ENCODE measurements at places on chromosomes 7 and 10.

- DNase-seq: no peak
Measured at GRCh38 chr7:681551-682307, 44.8 kb upstream of the DNAAF5 start.

DNA sequence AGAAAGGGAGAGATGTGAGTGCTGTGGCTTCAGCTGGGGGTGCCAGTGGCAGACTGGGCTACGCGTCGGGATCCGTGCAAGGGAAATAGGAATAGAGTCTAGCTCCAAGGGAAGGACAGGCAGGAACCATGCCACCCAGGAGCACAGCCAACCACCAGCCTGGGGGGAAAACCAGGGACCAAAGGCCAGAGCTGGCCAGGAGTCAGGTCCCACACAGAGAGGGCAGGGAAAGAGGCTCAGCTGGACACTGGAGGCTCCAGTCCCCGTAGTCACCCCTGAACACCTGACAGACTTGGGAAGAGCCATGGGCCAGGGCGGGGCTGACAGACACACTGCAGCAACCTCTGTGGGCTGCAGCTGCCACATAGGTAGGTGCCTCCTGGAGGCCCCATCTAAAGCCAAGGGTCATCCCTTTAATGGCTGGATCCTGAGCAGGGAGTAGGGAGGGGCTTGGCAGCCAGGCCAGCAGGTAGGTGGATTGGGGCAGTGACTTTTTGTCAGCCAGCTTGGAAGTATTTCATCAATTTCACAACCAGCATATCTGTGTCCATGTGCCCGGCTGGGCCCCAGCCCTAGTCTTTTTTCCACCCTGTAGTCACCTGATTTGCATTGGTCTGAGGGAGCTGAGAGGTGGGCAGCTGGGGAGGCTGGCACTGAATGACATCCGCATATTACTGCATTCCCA, 163.2 kb downstream of the SH2D4B start:
- DNase-seq: no peak

- DNase-seq: no peak
Measured at GRCh38 chr10:132676193-132676891, 109.6 kb downstream of the NKX6-2 start.

DNA sequence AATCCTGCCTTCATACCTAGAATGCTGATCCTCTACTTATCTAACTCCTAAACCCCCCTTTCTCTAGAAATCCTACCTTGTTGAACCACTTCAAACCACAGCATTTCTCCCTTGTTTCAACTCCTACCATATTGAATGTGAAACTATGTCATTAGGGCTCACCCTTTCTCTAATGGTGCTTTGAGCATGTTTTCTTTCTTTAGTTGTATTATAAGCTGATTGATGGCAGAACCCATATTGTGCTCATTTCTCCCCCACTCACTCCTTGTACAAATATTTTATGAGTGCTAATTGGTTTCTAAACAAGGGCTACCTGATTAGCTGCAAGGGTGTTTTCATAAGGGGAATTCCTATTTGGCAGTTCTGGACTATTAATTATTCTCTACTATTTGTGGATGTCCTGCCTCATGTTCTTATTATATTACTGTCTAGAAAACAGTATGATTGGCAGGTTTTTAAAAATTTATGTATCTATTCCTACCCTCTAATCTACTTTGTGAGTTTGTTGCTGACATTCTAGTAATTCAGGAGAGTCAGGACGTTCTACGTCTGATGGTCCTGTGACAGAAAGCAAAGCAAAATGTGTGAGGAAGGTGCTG, 765.8 kb downstream of the KCNMA1 start:
- no peak for DNase-seq

DNA sequence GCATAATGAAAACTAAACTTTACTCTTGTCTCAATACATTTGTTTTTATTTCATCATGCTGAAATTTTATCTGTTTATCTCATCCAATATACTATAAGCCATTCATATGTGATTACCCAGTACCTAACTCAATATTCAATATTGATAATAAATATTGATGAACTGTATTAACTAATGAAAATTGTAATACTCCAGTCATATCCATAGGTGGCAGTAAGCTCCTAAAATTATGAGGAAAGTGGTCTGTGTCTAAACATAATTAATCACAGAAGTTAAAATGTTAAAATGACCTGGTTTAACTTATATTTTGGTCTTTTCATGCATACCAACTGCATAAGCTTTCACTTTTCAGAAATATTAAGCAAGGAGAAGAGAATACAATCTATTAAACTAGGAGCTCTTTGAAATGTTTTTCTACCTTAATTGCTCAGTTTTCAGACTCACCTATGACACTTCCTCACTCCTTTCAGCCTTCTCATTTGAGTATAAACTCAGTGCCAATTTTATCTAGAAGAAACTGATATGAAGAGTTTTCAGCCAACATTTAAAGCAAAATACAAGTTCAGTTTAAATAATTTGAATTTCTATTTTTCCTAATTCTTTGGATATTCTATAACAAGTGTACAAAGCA, 30.5 kb upstream of the VWDE start:
- DNase-seq: no peak

DNA sequence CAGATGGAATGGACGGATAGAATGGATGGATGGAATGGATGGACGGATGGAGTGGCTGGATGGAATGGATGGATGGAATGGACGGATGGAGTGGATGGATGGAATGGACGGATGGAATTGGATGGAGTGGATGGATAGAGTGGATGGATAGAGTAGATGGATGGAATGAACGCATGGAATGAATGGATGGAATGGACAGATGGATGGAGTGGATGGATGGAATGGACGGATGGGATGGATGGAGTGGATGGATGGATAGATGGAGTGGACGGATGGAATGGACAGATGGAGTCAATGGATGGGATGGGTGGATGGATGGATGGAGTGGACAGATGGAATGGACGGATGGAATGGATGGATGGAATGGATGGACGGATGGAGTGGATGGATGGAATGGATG, 259.7 kb upstream of the C7orf33 start:
- DNase-seq: no peak

DNA sequence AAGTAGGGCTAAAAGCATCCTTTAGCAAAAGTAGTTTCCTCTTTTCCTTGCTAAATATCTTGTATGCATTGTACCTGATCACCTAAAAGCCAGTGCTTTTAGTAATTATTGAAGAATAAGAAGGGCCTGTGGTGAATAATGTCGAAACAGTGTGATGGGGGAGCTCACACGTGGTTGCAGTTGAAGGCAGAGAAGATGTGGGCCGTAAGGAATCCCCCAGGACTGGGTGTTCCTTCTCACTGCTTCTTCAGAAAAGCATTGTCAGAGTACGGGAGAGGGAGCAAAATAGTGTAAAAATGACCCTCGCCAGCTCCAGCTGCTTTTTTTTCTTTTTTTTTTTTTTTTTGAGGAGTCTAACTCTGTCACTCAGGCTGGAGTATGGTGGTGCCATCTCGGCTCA, 201.1 kb downstream of the NSUN6 start:
- DNase-seq: no peak

DNA sequence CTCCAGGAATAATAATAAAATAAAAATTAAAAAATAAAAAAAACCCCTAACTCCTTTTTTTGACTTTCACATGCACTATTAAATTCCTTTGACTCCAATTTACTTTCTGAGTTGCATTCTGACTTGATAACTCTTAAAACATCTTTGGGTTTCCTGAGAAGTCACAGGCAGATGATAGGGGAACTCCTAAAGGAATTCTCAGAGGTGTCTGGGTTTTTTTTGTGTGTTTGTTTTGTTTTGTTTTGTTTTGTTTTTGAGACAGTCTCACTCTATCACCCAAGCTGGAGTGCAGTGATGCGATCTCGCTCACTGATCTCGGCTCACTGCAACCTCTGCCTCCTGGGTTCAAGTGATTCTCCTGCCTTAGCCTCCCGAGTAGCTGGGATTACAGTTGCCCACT, 52.7 kb upstream of the APBB1IP start:
- DNase-seq: no peak

DNA sequence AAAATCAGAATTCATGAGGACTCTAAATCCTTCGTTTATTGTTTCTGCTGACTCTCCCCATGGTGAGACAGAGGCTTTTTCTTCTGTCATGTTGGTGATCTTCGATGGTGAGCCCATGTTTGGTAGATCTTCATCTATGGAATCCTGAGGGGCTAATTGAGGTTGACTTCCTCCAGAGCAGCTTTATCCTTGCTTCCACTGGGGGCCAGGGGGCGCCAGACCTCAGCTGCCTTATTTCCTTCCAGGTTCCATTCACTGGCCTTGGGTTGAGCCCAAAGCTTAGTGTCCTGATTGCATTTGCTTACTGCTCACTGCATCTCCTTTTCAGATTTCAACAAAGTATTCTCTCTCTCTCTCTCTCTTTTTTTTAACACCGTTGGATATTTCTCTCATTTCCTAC, 80.7 kb downstream of the GCC1 start:
- DNase-seq: no peak

- peak; percentile 3 for DNase-seq
Measured at GRCh38 chr7:5997210-5997808, 11.5 kb downstream of the PMS2 start.

DNA sequence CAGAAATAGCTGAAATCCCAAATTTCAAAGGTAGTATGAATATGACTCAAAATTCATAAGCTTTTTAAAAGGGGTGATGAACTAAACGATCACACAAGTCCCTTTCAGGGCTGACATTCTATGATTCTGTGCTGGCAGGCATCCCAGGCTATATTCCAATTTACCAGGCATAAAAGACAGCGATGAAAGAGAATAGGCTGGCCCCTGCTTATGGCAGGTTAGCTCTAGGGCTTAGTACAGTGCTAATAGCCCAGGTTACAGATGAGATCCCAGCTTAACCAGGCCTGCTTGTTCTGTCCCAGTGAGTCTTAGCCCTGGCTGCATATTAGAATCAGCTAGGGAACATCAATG, 56.4 kb downstream of the CDHR3 start:
- no peak for DNase-seq

DNA sequence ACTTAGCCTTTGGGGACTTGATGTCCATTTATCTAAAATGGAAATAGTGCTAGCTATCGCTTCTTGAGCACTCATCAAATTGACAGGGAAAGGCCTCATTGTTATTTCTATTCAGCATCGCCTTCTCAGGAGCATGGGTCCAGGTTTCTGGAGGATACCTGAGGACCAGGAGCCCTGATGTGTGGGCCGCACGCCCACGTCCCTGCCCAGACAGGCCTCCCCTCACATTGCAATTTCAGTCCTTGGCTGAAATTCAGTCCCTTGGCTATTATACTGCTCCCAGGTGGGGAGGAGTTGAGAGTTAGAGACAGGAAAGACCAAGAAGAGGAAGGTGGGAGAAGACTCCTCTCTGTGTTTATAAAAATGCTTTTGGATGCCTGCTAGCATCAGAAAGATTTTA, 38.9 kb downstream of the GPRIN2 start:
- DNase-seq: no peak
